ENCODE measurements at places on chromosomes 3 and 15.

DNA sequence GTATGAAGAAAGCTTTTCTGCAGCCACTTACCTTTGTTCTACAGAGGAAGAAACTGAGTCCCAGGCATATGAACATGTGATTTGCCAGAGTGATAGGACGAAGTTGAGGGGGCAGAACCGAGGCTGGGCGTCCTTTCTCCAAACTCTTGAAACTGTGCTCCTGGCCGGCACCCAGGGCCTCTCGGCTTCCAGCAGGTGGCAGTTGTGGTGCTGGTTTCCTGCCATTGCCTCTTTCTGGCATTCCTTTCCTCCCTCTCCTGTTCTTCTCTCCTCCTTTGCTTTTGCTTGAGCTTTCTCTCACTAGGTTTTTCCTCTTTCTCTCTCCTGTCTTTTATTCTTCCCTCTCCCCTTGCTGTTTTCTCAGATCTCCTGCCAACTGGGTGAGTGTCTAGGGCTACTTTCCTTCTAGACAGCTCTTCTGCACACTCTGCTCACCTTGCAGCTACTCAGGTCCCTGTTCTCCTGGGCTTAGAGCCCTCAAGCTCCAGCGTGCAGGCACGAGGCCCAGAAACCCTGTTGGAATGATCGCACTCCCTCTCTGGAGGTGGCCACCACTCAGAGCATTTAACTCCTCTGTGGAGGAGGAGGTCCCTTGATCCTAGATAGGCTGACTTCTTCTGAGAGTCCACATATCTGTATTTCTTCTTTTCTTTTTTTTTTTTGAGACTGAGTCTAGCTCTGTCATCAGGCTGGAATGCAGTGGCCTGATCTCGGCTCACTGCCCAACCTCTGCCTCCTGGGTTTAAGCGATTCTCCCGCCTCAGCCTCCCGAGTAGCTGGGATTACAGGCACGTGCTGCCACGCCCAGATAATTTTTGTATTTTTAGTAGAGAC, 26.2 kb downstream of the TRAK1 start:
- no peak for DNase-seq

GRCh38 chr3:82462977-82463376, 701.5 kb upstream of the GBE1 start:
- DNase-seq, result no peak

DNA sequence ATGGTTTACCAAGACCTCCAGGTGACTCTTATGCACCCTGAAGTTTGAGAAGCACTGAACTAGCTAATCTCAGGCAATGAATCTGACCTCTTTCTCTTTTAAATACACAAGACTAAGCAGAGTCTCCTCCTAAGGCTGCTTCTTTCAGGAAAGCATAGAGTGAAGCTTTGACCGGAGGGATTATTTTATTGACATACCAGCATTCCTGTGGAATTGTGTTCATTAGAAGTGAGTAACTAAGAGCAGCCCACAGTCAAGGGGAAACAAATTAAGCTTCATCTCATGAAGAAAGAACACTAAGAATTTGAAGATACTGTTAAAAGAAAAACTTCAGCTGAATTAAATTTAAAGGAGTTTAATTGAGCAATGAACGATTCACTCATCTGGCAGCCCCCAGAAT, 963.5 kb downstream of the NTRK3 start:
- no peak for DNase-seq

- no peak for DNase-seq
Measured at GRCh38 chr15:42140383-42141070, 15.9 kb downstream of the PLA2G4F start.

GRCh38 chr15:91237445-91237844, 137.4 kb downstream of the SV2B start:
- DNase-seq, result no peak

DNA sequence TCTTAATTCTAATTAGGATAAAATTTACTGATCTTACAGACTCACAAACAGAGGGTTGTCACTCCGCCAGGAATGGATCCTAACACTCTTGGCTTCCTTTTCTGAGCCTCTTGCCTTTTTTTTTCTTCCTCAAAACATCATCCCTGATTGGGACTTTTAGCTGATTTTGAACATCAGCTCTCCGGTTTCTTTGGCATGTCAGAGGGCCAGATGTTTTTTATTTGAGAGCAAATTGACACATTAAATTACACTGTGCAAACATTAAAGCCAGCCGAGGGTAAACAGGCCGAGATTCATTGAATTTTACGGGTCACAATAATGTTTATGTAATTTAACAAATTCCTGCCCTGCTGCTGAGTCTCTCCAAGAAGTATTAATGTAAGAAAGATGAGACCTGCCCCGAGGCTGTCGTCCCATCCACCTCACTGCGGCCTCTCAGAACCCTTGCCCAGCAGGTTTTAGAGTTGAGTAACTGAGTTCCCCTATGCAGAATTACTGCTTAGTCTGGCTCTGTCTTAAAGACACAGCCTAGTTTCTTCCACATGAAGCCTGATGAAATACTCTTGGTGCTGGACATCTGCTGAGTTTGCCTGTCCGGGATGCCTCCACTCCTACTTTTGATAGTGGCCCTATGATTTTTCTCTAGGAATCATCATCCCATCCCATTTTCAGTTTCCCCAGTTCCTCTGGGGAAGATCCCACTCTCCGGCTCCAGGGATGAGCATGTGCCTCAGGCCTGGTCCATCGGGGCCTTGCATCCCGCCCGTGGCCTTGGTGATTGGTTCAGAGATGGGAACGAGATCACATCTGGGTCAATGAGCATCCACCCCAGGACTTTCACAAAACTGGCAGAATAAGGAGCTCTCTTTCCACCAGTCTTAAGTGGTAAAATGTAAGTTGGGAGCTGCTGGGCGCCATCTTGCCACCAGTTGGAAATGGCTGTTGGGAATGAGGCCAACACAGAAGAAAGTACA, 226.6 kb upstream of the TLE3 start:
- DNase-seq, result no peak

DNA sequence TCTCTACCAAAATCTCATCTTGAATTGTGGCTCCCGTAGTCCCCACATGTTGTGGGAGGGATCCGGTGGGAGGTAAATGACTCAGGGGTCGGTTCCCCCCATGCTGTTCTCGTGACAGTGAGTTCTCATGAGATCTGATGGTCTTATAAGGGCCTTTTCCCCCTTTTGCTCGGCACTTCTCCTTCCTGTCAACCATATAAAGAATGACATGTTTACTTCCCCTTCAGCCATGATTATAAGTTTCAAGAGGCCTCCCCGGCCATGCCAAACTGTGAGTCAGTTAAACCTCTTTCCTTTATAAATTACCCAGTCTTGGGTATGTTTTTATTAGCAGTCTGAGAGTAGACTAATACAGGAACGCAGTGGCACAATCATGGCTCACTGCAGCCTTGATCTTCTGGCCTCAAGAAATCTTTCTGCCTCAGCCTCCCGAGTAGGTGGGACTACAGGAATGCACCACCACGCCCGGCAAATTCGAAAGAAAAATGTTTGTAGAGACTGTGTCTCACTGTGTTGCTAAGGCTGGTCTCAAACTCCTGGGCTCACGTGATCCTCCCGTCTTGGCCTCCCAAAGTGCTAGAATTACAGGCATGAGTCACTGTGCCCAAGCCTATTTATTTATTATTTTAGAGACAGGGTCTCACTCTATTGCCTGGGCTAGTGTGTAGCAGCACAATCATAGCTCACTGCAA, 101.0 kb downstream of the ATP10A start:
- no peak for DNase-seq

Data from NCI-H2107 (cell line).